Stimulated activated CD4-positive, alpha-beta T cell treated with anti-CD3 and anti-CD28 coated beads, Interleukin-4, amount 100 ng/mL, for 4 hours (primary cell): ENCODE measurements at places on chromosomes 5 and 9.

- no peak for DNase-seq
Observed at GRCh38 chr5:138457531-138458275, 7.6 kb upstream of the EGR1 start.

- no peak for DNase-seq
Observed at GRCh38 chr9:26893030-26893676, 551 bp upstream of the CAAP1 start.

- DNase-seq = no peak
Observed at GRCh38 chr9:107214381-107214780, 68.7 kb upstream of the RAD23B start.

DNA sequence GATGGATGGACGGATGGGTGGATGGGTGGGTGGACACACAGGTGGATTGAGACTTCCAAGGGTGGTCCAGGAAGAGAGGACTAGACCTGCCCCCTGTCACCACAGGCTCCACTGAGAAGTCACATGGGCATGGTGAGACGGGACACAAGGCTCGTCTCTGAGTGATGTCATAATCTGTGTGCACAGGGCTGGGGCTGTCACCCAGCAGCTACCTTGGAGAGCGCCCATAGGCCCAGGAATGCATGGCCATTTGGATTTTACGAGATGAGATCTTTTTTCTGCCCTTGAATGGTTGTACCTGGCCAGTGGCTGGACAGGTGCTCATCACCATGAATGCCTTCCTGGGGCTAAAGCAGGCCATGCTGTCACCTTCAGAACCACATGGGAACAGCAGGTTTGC lies 3.1 kb downstream of the OLFM1 start:
- no peak for DNase-seq

- no peak for DNase-seq
Observed at GRCh38 chr5:137888466-137888862, 793 bp upstream of the PKD2L2 start.

DNA sequence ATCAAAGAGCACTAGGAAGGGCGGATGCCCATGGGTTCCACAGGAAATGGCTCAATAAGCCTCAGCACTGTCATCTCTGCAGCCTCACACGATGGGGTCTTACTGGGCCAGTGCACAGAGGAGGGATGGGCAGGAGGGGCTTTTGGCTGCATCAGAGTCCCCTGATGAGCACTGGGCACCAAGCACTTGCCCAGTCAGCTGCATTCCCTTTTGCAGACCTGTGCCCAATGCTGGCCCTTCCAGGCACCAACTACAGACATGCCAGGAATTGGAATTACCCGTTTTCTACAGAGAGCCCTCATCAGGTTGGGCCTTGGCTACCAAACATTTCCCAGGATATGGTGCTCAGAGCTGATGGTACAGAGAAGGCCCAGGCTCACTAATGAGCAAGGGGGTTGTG lies 182.5 kb downstream of the HSPA4 start:
- DNase-seq = no peak

DNA sequence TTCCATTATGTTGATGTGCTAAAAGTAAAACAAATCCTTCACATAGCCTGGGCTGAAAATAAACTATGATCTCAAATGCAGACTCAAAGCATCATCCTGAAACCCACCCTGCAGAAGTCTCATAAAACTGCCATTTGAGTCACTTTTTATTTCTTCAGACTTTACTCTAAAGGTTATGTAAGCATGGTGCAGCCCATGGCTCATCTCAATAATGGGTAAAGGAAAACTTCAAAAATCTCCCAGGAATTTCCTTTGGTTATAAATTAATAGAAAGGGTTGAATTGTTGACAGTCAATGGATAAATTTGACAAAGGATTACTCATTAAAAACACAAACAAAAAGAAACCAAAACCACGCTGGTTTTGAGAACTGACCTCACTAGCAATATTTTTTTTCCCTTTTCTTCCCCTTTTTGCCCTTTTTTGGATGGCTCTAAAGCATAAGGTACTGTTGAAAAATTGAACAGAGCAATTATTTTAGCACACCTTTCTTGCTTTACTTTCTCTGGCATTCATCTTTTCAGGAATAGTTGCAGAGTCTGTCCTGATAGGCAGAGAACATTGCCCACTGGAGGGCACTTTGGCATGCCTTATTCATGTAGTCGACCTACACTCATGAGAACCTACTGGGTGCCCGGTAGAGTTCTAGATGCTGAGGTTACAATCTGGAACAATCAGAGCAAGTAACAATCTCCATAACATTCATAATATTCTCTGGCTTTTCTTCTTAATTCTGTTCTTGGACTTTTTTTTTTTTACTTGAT lies 191.4 kb downstream of the TMEM167A start:
- DNase-seq = no peak

GRCh38 chr5:73722231-73722630 lies 96.2 kb downstream of the ARHGEF28 start:
- no peak for DNase-seq

- DNase-seq = no peak
Observed at GRCh38 chr5:62732677-62733121, 154.1 kb downstream of the LRRC70 start.

DNA sequence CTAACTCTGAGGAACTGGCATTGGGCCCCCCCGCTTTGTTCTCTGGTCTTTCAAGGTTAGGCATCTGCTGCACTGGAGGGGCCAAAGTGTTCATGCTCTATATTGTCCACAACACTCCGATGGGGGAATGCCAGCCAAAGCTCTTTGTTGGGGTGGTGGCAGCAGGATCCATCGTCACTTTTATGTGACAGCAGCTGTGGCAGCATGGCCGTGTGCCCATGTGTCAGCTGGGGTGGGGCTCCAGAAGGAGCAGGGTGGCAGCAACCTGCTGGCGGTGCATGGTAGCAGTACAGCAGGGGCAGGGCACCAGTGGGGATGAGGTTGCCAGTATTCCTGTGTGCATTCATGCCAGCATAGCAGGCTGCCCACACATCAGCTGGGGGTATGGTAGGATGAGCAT lies 28.2 kb downstream of the ITGA2 start:
- DNase-seq = no peak

- DNase-seq = no peak
Observed at GRCh38 chr9:90640361-90640760, 2.3 kb downstream of the DIRAS2 start.

DNA sequence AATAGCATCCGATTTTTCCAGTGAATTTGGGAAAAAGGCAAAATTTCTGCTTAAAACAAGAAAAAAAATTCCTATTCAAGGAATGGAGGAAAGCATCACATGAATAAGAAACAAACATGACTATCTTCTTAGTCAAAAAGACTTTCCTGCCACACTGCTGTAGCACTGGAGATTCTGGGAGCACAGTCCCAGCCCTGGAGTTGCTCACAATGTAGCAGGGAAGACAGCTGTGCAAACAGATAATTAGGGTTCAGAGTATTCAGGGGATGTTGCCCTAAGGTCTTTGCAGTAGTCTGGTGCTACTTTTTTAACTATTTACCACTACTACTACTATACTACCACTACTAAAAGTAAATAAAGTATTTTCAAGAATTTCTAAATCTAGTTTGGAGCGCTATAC lies 86.5 kb downstream of the BNC2 start:
- no peak for DNase-seq

DNA sequence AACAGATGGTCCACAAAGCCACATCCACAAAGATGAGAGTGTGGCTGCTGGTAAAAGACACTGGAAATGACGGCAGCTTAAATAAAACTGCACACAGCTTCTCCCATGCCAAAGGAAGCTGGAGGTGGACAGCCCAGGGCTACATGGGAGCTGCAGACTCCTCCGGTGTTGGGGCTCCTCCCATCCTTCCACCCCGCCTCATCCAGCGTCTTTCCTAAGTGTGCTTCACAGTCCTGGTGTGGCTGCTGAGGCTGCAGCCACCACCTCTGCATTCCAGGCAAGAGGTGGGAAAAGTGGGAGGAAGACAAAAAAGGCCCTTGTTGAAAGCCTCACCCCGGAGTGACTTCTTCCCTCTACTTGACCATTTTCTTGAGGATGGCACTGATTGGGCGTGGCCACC lies 37.0 kb upstream of the IRX4 start:
- DNase-seq = no peak

DNA sequence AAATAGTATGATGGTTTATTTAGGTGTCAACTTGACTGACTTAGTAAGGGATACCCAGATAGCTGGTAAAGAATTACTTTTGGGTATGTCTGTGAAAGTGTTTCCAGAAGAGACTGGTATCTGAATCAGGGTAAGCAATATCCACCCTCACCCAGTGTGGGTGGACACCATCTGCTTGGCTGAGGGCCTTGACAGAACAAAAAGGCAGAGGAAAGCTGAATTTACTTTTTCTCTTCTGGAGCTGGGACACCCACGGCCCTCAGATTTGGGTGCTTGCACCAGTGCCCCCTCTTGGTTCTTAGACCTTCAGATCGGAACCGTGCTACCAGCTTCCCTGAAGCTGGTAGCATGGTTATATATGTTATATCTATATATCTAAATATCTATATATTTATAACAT lies 489.5 kb upstream of the MPDZ start:
- DNase-seq = no peak

- DNase-seq = no peak
Observed at GRCh38 chr5:83077662-83078261, 415 bp downstream of the XRCC4 start.

GRCh38 chr9:70551801-70552200 lies 137.3 kb upstream of the KLF9 start:
- DNase-seq = no peak

DNA sequence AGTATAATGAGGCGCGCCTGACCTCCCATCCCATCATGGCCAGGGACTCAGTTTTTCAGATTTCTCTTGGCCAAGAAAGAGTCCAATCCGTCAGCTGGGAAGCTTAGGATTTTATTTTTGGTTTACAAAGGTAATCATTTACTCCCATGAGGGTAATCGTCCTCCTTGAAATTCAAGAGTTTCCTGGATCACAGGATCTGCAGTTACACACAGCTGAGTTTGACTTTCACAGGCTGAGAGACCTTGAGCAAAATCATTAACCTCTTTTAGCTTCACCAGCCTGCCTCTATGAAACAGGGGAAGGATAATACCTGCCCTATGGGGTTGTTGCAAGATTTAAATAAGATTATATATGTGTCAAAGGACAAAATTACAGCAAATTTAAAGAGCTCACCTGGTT lies 15.4 kb upstream of the AK3 start:
- no peak for DNase-seq

GRCh38 chr5:17910318-17910717 lies 276.1 kb downstream of the TAF11L14 start:
- DNase-seq = no peak

GRCh38 chr9:96201140-96201539 lies 100.8 kb downstream of the HSD17B3 start:
- no peak for DNase-seq

DNA sequence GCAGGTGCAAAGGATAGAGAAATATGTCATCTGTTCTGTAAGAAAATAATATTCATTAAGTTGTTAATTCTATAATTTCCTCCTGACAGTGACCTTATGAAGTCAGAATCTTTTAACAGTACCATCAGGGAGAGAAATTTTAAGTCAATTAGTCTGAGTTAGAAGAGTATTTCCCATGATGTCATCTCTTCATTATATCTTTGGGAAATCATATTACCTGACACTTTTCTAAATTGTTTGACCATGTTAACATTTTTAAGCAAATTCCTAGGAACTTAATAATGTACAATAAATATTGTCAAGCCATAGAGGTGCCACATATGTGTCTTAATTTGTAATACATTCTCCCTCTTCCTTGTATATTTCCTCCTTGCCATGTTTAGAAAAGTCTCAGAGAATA lies 124.4 kb upstream of the C6 start:
- DNase-seq = no peak

DNA sequence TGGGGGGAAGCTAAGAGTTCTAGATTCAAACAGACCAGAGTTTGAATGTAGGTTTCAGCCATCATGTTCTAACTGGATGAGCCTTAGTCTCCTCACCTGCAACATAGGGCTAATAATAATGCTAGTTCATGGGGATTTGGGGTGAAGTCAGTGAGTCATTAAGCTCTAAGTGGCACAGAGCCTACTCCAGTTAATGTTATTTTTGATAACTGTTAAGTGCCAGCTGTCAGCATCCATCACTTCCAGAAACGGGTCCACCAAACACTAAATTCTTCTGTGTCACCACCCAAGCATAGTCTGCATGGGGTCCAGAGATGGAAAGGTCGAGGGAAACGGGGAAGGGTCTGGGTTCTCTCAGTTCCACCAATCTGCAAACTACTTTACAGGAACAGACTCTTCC lies 1.8 kb upstream of the TSC1 start:
- no peak for DNase-seq

- no peak for DNase-seq
Observed at GRCh38 chr5:7759951-7760580, 90.9 kb downstream of the CFAP90 start.

GRCh38 chr9:128057724-128058409 lies 9.3 kb downstream of the NAIF1 start:
- DNase-seq = no peak

DNA sequence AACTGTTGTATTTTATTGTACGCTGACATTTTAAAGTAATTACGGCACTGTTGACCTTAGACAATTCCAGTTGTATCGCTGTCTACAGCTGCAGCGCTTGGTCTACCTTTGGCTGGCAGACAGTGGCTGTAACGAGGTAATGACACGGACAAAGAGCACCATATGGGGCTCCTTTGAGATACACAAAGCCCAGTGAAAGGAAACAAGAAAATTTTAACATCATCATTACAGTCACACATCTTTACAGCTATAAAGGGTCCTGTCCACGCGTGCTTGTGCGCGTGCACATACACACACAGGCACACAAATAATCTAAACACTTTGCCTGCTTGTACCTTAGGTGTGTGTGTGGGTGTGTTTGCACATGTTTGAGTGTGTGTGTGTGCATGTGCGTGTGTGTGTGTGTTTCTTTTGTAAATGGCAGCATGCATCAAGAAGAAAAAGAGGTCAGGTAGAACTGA lies 946.0 kb downstream of the NR2F1-AS1 start:
- DNase-seq = no peak

DNA sequence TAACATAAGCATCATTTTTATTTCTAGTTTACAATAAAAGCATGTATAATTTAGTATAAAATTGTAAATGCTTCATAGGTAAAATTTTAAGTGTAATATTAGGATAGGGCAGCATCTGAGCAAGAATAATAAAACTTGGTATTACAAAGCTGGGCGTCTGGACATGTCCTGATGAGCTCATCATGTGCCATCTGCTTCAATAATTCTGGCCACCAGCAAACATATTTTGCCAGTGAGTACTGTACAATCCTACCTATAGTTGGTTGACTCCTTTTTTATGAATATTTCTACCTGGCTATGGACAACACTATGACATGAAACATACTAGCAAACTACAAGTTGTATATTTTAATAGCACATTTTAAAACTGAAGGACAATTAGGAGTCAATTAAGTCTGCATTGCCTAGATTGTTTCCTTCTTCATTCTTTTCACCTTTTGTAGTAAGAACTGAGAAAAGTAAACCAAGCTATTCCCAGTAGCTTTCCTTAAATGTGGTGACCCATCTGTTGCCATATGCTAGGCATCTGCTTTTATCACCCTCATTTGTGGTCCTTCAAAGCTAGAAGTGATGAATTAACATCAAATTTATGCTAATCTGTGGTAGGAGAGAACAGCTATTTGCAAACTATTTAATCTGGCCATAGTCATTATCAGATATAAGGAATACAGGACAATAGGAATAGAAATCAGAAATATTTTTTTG lies 23.4 kb downstream of the LURAP1L start:
- DNase-seq = no peak
